ENCODE measurements at places on chromosomes 7 and 10. TPM values are rescaled to one million over a fixed set of nuclear protein-coding genes. Genes with fewer than 3 reads are reported as not detected.

Gene MLXIPL
- not detected for total RNA-seq

Gene LFNG
- total RNA-seq = 5.0 TPM

Gene ATP6V1F
- total RNA-seq = 146 TPM

Gene HOXA11
- 2.0 TPM for total RNA-seq

Gene KDM7A
- 5.5 TPM for total RNA-seq

Gene HMX3
- not detected for total RNA-seq

Gene CHRM2
- not detected for total RNA-seq

Gene EBF3
- under 0.01 TPM for total RNA-seq

Gene PKD2L1
- not detected for total RNA-seq

Gene LRIT1
- not detected for total RNA-seq

Gene TAS2R5
- total RNA-seq = 1.00 TPM

Gene LIPM
- total RNA-seq = not detected

Gene GPR85
- 12.0 TPM for total RNA-seq

Gene SFTPD
- total RNA-seq = not detected

Gene ZCCHC24
- total RNA-seq = 48.7 TPM

Gene PNLIP
- total RNA-seq = not detected

Gene TAS2R41
- not detected for total RNA-seq

Gene OPN1SW
- not detected for total RNA-seq

Gene SPDYE2
- not detected for total RNA-seq

Gene VDAC2
- total RNA-seq = 197 TPM

Gene SPDYE3
- total RNA-seq = not detected

Gene KCNH2
- not detected for total RNA-seq

Gene NDUFB8
- 190 TPM for total RNA-seq

Gene CDHR3
- 3.7 TPM for total RNA-seq

Gene CHST15
- total RNA-seq = 0.46 TPM

Gene LEP
- total RNA-seq = not detected

Gene CCL26
- not detected for total RNA-seq

Gene TDRD1
- not detected for total RNA-seq

Gene FEZF1
- total RNA-seq = not detected

Gene SLC25A13
- total RNA-seq = 86.5 TPM

Gene ITGB8
- total RNA-seq = 340 TPM
